ENCODE measurements at places on chromosomes 5 and 9.

GRCh38 chr9:114469091-114469853 is 36.0 kb downstream of the WHRN start:
- DNase-seq: no peak

GRCh38 chr5:149518620-149519019 is 32.6 kb downstream of the CSNK1A1 start:
- DNase-seq: no peak

DNA sequence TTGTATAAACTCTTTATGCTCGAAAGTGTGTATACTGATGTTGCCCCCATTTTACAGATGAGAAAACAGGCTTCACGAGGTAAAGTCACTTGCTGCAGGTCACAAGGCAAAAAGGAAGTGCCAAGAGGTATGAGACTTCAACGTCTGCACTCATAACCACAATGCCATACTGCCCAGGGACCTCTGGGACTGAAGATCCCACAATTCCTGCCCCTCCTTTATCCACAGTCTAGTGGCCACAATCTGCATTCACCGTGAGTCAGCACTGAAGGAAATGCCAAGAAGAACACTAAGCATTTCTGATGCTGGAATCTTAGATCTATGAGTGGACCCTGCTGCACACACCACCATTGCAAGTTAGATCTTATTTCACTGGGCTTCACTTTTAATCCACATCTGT is 37.3 kb downstream of the MED27 start:
- DNase-seq: no peak

DNA sequence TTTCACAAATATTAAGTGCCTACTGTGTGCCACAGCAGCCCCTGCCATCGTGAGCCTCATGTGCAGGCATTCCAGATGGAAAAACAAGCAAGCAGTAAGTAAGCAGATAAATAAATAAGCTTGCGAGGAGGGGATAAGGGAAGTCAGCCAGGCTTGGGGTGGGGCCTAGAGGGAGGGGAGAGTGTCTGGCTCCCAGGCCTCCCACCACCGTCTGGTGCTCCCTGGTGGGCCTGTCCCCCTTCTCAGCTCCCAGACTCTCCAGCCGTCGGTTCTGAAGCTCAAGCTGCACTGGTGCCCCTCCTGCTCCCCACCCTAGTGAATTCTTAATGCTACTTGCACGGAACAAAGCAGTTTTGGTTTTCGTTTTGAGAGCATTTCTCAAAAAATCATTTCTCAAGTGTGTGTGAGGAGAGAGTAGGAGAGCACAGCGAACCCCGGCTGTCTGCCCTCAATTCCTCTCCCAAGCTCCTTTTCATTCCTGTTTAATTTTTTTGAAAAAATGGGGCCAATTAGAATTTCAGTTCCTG is 6.6 kb upstream of the IER5L start:
- DNase-seq: no peak

GRCh38 chr5:149761461-149761860 is 31.4 kb downstream of the PPARGC1B start:
- DNase-seq: no peak

DNA sequence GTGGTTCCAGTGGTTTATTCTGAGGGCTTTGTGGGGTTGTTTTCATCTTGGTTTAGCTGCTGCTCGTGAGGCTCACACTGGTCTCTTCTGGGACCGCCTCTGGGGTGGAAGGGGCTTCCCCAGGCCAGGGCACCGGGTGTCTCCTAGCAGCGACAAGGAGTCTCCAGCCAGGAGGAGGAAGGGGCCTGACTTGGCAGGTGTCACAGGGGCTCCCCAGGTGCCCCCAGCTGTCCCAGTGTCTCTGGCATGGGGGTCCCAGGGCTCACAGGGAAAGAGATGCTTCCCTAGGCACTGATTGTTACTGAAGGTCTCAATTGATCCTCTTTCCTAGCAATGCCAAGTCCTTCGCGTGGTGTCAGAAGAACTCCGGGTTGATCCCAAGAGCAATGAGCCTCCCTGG is 241.1 kb upstream of the IRX4 start:
- no peak for DNase-seq

DNA sequence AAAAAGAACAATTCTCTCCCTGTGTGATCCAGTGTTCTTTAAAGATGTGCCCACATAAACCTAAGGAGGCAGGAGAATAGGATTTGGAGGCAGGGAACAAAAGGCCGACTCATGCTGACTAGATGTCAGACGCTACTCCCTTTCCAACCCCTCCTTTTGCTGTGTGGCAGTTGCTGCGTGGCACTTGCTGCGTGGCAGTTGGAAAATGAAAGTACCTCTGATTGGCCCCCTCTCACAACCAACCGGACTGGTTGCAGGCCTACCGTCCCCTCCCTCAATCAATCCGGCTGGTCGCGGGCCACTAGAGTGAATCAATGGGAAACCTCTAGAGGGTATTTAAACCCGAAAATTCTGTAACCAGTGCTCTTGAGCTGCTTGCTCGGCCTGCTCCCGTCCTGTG is 551.0 kb downstream of the KIF4B start:
- DNase-seq: no peak

DNA sequence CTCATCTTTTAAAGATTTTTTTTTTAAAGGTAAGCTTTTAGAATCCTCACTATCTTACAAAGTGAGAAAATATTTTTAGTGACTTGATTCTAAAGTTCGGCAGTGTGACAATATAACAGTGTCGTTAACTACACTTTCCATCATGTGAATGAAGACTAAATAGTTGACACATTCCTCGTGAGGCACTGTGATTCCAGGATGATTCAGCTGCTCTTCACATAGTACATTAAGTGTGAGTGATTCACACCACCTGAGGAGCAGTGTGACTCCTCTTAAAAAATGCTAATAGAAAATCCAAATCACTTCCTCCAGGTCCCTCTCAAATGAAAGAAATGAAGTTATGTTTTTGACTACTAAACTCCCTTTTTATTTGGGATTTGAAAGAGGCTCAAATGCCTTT is 589.5 kb downstream of the GABRG2 start:
- no peak for DNase-seq

DNA sequence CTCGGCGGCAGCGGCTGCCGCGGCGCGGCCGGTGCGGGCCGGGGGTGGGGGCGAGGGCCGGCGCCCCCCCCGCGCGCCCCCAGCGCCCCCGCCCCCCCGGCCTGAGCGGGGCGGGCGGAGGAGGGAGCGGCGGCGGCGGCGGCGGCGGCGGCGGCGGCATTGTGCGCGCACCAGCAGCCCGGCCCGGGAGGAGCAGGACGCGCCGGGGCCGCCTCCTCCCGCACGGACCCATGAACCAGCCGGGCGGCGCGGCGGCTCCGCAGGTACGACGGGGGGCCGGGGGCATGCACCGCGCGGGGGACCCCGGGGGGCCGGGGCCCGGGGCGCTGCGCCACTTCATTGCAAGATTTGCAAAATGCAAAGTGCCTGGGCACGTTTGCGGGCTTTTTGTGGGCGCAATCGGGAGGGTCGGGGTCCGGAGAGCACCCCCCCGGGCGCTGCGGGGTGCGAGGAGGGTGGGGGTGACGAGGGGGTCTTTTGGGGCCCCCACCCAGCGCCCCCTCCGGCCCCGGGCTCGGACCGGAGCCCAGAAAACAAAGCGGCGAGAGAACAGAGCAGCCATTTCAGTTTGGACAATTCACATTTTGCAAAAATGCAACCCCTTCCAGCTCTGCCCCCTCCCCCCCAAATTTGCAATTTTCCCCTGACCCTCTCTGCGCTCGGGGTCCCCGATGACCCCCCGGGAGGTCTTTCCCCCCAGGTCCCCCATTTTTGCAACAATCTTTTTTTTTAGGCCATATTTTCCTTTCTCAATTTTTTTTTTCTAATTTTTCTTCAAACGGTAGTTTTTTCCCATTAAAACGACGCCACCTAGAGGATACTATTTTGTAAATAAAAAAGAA is at the start of gene ZNF618:
ZNF618 (plus strand) TSS at position 159 of the 842 bp plus-strand sequence; CDS start at position 231, 72 bp downstream.
- peak; percentile 28 for DNase-seq

DNA sequence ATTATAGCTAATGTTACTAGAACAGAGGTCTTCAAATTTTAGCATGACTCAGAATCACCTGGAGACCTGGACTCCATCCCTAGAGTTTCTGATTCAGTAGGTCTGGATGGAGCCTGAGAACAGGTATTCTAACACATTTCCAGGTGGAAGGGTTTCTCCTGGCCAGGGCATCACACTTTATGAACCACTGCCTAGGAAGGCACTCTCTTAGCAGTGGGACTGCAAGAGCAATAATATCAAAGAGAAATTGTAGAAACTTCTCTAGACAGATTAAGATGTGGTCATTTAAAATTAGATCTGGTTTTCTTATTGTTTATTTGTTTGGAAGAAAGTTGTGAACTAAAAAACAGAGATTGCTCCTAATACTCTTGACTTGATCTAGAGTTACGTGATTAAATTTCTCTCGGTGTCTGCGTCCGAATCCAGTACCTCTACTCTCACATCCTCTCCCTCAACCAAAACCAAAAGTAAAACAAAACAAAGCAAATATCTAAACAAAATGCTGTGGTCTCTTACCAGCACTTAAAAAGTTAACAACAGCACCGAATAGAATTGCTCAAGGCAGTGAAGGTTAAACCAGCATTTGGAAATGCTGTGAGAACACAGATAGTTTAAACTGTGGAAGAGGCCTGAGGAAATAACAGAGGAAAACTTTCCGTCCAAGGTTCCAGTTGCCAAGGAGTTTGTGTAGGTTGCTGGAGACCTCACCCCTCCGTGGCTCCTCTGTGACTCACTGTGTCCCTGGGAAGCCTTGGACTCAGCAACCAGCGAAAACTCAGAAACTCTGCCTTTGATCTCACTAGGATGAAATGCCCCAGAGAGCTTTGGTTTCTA is 193.4 kb downstream of the ARRDC3 start:
- no peak for DNase-seq

All from cerebellar cortex (tissue), 1 donor.